ENCODE measurements at places on chromosomes 3 and 15.

DNA sequence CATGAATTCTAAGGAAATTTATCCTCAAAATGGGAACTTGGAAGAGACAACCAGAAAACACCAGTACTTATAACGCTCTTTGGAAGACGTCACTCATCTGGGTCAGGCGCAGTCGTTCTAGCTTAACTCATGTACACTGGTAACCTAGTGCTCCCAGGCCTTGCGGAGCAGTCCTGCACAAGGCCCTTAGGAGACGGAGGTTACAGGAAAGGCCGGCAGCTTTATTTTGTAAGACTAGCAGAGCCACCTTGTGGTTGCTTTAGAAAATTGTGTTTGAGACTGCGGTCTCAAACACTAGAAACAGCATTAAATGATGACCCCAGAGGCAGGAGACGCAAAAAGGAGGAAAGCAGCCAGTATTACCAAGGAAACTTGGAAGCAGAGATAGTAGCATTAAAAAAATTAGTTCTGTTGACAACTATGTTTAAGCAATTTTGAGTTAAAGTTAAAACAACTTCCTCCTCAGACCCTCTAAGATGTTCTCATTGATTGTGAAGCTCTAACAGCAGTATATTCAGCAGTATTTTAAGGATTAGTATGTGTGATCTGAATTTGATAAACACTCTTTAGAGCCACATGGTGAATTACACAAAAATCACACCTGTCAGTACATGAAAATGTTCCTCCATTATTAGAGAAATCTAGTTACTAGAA lies 141.9 kb upstream of the C2CD4B start:
- peak; percentile 73 for DNase-seq

GRCh38 chr3:88321363-88322050 lies 171.7 kb downstream of the C3orf38 start:
- no peak for DNase-seq

GRCh38 chr3:171326717-171327440 lies 133.3 kb downstream of the TNIK start:
- DNase-seq = no peak

DNA sequence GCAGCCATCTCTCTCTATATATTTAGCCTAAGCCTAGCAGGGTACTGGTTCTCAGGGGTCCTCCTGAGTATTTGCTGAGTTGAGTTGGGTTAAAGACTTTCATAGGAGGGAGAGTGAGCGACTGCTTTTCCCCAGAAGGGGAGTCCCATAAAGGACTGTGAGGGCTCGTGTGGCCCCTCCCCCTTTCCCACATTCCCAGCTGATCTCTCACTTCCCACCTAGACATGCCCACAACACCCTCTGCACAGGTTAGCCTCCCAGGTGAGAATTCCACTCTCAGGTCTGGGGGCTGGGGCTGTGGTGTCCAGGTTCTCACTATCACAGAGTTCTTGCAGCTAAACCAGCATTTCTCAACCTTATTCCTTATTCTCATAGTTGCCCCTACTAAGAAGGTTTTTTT lies 15.8 kb downstream of the EPHB1 start:
- no peak for DNase-seq

DNA sequence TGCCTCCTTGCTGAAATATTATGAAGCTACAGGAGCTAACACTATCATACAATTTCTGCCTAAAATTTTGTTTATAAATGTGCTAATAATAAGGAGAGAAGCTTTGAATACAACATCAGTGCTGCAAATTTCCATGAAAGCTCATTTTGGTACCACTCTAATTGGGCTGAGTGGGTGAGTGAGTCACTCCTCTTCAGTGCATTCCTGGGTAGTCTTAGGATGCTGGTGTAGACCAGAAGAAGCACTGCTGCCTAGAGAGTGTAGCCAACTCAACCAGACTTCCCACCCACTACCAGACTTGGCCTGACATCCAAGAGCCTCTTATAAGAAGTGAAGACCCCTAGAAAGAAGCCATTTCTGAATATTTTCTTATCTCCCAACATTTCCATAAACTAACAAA lies 32.5 kb upstream of the CCDC54 start:
- DNase-seq = no peak

GRCh38 chr3:53812434-53812833 lies 33.8 kb downstream of the CHDH start:
- no peak for DNase-seq

DNA sequence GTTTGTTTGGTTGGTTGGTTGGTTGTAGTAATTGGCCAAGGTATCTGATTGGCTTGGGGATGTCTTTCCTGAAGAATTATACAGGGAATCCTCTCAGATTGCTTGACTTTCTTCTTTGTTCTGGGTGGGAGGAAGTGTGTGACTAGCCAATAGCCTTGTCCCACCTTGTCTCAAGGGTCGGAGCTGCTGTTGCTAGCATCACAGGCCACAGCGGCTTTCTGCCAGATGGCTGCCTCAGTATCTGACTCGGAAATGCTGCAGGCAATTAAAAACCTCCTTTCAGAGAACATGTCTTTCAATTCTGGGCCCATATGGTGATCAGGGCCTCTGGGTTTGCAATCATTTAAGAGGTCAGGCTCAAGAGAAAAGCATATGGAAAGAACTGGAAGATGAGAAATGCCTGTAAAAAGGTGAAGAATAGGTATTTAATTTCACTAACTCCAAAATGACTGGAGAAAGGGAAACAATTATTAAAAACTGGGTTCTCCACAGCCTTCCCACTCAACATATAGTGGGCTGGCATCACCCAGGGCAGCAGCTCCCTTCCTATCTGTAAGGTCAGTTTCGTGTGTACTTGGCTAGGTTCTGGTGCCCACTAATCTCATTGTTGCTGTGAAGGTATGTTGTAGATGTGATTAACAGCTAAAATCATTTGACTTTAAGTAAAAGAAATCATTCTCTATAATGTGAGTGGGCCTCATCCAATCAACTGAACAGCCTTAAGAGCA lies 32.4 kb downstream of the TGFBR2 start:
- DNase-seq = no peak

GRCh38 chr15:97804950-97805349 lies 155.6 kb upstream of the ARRDC4 start:
- DNase-seq = no peak

GRCh38 chr15:87896936-87897335 lies 359.6 kb downstream of the NTRK3 start:
- DNase-seq = no peak

- no peak for DNase-seq
These were observed 208.6 kb downstream of the NFKBIZ start for GRCh38 chr3:102057781-102058421.

- no peak for DNase-seq
These were observed 7.6 kb upstream of the GRIP2 start for GRCh38 chr3:14547693-14548092.

GRCh38 chr15:39172380-39173281 lies 408.2 kb upstream of the THBS1 start:
- no peak for DNase-seq

DNA sequence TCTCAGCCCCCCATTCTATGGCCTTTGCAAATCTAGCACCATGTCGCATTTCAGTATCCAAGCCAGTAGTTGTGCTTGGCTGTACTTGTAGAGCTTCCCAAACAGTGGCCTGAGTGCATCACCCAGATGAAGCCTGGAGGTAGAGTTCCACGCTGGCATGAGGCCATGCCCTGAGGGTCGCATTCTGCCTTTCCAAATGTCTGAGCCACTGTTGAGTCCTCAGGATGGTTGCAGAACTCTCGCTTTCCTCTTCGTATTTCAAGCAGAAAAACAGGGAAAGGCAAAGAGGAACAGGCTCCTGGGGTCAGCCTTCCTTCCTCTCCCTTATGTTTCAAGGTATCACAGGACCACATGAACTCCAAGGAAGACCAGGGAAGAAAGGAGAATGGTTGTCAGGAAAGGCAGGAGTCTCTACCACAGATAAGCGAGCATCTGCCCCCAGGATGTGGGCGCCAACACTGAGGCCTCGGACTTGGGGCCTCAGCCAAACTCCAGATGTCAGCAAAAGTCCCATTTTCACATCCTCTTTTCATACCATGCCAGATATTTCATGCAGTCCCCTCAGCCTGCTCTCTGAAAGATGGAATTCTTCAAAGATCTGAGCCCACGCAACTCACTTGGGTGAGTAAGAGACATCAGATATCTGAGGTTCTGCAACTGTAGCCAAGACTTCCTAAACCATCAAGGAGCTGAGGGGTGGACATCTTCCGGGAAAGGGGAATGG lies 19.4 kb upstream of the PRR20G start:
- no peak for DNase-seq

GRCh38 chr3:52532838-52533622 lies 627 bp downstream of the NT5DC2 start:
- no peak for DNase-seq

DNA sequence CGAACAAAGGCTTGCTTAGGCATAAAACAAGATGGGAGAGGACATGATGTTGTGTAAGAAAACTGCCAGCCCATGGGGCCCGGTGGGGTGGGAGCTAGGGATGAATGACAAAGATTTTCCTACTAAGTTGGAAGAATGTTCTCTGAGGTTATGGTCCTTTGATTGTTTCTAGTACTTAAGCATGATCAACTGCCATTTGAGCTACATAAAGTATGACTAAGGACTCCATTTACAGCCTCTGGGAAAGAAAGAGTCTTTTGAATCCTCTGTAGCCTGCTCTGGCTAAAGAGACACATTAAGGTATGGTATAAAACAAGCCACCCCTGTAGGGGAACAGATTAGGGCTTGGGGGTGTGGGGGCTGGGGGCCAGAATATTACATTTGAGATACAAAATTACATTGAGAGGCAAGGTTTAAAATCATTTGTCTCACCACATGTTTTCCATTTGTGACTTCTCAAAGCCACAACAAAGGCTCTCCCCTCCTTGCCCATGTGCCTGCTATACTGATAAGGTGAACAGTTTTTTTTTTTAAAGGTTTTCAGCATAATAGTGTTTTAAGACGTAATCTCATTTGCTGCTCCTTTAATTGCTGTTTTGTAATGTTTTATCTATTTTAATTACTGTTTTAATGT lies 323.4 kb downstream of the CHST2 start:
- DNase-seq = peak; percentile 14

DNA sequence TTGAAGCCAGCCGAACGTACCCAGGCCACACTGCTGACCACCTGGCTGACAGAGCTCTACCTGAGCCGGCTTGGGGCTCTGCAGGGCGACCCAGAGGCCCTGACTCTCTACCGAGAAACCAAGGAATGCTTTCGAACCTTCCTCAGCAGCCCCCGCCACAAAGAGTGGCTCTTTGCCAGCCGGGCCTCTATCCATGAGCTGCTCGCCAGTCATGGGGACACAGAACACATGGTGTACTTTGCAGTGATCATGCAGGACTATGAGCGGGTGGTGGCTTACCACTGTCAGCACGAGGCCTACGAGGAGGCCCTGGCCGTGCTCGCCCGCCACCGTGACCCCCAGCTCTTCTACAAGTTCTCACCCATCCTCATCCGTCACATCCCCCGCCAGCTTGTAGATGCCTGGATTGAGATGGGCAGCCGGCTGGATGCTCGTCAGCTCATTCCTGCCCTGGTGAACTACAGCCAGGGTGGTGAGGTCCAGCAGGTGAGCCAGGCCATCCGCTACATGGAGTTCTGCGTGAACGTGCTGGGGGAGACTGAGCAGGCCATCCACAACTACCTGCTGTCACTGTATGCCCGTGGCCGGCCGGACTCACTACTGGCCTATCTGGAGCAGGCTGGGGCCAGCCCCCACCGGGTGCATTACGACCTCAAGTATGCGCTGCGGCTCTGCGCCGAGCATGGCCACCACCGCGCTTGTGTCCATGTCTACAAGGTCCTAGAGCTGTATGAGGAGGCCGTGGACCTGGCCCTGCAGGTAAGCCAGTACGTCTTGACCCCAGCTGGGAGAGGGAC lies 6.2 kb downstream of the VPS18 start:
- DNase-seq = no peak

Data from kidney capillary endothelial cell (primary cell).